ENCODE measurements at places on chromosomes 2 and 18.

- no peak for DNase-seq
Measured at GRCh38 chr2:3450385-3451010, 68.8 kb downstream of the ADI1 start.

- peak; percentile 36 for DNase-seq
Measured at GRCh38 chr2:152189622-152190495, 14.3 kb upstream of the STAM2 start.

GRCh38 chr2:174174741-174175140 is 73.6 kb downstream of the OLA1 start:
- DNase-seq = no peak

GRCh38 chr18:12328179-12328823 is 20.3 kb downstream of the TUBB6 start:
- no peak for DNase-seq

GRCh38 chr2:64923385-64923710 is 65.9 kb upstream of the SLC1A4 start:
- no peak for DNase-seq

DNA sequence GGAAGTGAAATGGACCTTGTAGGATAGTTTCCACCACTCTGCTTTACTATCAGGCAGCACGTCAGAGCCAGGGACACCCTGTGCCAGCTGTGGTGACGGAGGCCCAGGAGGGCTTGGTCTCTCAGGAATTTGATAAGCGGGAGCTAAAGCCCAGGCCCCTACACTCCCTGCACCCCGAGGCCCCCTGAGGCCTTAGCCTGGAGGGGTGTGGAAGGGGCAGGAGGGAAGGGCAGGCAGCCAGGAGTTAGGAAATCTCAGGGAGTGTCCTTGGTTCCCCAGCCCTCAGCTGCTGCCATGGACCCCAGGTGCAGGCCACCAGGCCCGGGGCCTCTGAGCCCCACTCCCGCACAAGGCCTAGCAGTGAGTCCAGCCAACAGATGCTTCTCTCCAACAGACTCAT is 38.2 kb downstream of the PDIA6 start:
- DNase-seq = peak; percentile 23

GRCh38 chr2:37711308-37711731 is 39.9 kb upstream of the CDC42EP3 start:
- no peak for DNase-seq

All from ovary (tissue), 10 donors.